PC-3 (cell line): ENCODE measurements at places on chromosomes 5 and 9. TPM values are rescaled to one million over a fixed set of nuclear protein-coding genes. Genes with fewer than 3 reads are reported as not detected.

BASP1 gene
- 169 and 273 TPM in 2 replicates for total RNA-seq

OLFML2A gene
- total RNA-seq, result 3.4 and 4.7 TPM in 2 replicates

SLC1A3 gene
- 23.2 and 24.7 TPM in 2 replicates for total RNA-seq

IL7R gene
- 7.1 and 7.4 TPM in 2 replicates for total RNA-seq

SEMA6A gene
- not detected in 2 replicates for total RNA-seq

COL23A1 gene
- total RNA-seq, result not detected in 2 replicates

STPG3 gene
- not detected in 2 replicates for total RNA-seq

TOR2A gene
- total RNA-seq, result 12.2 and 14.1 TPM in 2 replicates

OTULINL gene
- total RNA-seq, result 46.4 and 54.6 TPM in 2 replicates

PCDHA13 gene
- total RNA-seq, result 3.2 and 6.2 TPM in 2 replicates

ITK gene
- total RNA-seq, result 0.58 and 0.69 TPM in 2 replicates

OR1J2 gene
- not detected in 2 replicates for total RNA-seq

RC3H2 gene
- 18.0 and 23.0 TPM in 2 replicates for total RNA-seq

SLC36A2 gene
- total RNA-seq, result not detected in 2 replicates

KCNN2 gene
- total RNA-seq, result 0.07 TPM in 1 of 2 replicates, not detected in the other

OMD gene
- not detected in 2 replicates for total RNA-seq

TMEM171 gene
- total RNA-seq, result 1.8 and 2.4 TPM in 2 replicates

NTMT1 gene
- total RNA-seq, result 50.2 and 60.6 TPM in 2 replicates

PCDHA9 gene
- 0.22 and 0.35 TPM in 2 replicates for total RNA-seq

FKBP15 gene
- 10.7 and 15.0 TPM in 2 replicates for total RNA-seq

OR1L8 gene
- not detected in 2 replicates for total RNA-seq

GPR151 gene
- total RNA-seq, result not detected in 2 replicates

MLANA gene
- not detected in 2 replicates for total RNA-seq

GLRA1 gene
- total RNA-seq, result not detected in 2 replicates

RNF224 gene
- 1.2 and 1.7 TPM in 2 replicates for total RNA-seq

ADAMTS2 gene
- total RNA-seq, result not detected in 2 replicates

KDM3B gene
- total RNA-seq, result 21.7 and 25.6 TPM in 2 replicates

ZFP2 gene
- 0.07 TPM in 1 of 2 replicates, not detected in the other for total RNA-seq

MZB1 gene
- 0.22 and 1.0 TPM in 2 replicates for total RNA-seq

PCDHGC4 gene
- total RNA-seq, result 0.58 and 1.5 TPM in 2 replicates

NMUR2 gene
- total RNA-seq, result not detected in 2 replicates

UNC13B gene
- 9.8 and 10.4 TPM in 2 replicates for total RNA-seq

PDLIM4 gene
- total RNA-seq, result 26.5 and 27.8 TPM in 2 replicates

SLC45A2 gene
- total RNA-seq, result not detected in 2 replicates

LECT2 gene
- total RNA-seq, result not detected in 2 replicates

SOWAHA gene
- total RNA-seq, result 0.04 TPM in 1 of 2 replicates, not detected in the other

SARDH gene
- total RNA-seq, result 2.5 and 3.4 TPM in 2 replicates

PCDHA1 gene
- total RNA-seq, result not detected in 2 replicates

CTXN3 gene
- total RNA-seq, result not detected in 2 replicates

PCDHB12 gene
- total RNA-seq, result 0.15 and 0.63 TPM in 2 replicates

PRR16 gene
- 2.4 and 3.6 TPM in 2 replicates for total RNA-seq

SLC25A2 gene
- total RNA-seq, result 0.18 and 0.40 TPM in 2 replicates

C9orf50 gene
- not detected in 2 replicates for total RNA-seq

MAN1B1 gene
- total RNA-seq, result 65.5 and 71.6 TPM in 2 replicates

WNK2 gene
- 11.7 and 15.5 TPM in 2 replicates for total RNA-seq

C5orf15 gene
- 22.7 and 45.2 TPM in 2 replicates for total RNA-seq

SH3TC2 gene
- total RNA-seq, result 32.0 and 40.0 TPM in 2 replicates

PCDHB11 gene
- total RNA-seq, result 0.40 and 0.69 TPM in 2 replicates

PIK3R1 gene
- 1.7 and 1.8 TPM in 2 replicates for total RNA-seq

GRM6 gene
- not detected in 2 replicates for total RNA-seq

PARP8 gene
- 0.07 and 0.69 TPM in 2 replicates for total RNA-seq

PLCXD3 gene
- 5.0 TPM in 2 replicates for total RNA-seq

EFNA5 gene
- total RNA-seq, result 5.1 and 5.4 TPM in 2 replicates

HAVCR2 gene
- total RNA-seq, result 0.04 TPM in 1 of 2 replicates, not detected in the other

PCDHB5 gene
- total RNA-seq, result 0.12 and 0.69 TPM in 2 replicates

ARID3C gene
- total RNA-seq, result 0.23 TPM in 1 of 2 replicates, not detected in the other

SLC25A48 gene
- not detected in 2 replicates for total RNA-seq
